ENCODE measurements at places on chromosomes 11 and 22. TPM values are rescaled to one million over a fixed set of nuclear protein-coding genes. Genes with fewer than 3 reads are reported as not detected.

The BIRC3 gene
- polyA plus RNA-seq = 1.9 TPM

The OR4C15 gene
- polyA plus RNA-seq = not detected

The SLC6A5 gene
- polyA plus RNA-seq = not detected

The CARD18 gene
- polyA plus RNA-seq = not detected

The BCO2 gene
- polyA plus RNA-seq = 24.4 TPM
